ENCODE measurements at places on chromosomes 12 and 14. TPM values are rescaled to one million over a fixed set of nuclear protein-coding genes. Genes with fewer than 3 reads are reported as not detected.

TNFRSF1A gene
- 99.6 TPM for polyA plus RNA-seq

KCNMB4 gene
- polyA plus RNA-seq = 5.6 TPM

FAM186B gene
- polyA plus RNA-seq = 0.34 TPM

ZFYVE1 gene
- 10.7 TPM for polyA plus RNA-seq
